ENCODE measurements at places on chromosomes 1 and 21.

- no peak for DNase-seq
Measured at GRCh38 chr1:209899948-209900347, 38.1 kb upstream of the SYT14 start.

- no peak for DNase-seq
Measured at GRCh38 chr1:212752252-212752933, 39.2 kb downstream of the NSL1 start.

DNA sequence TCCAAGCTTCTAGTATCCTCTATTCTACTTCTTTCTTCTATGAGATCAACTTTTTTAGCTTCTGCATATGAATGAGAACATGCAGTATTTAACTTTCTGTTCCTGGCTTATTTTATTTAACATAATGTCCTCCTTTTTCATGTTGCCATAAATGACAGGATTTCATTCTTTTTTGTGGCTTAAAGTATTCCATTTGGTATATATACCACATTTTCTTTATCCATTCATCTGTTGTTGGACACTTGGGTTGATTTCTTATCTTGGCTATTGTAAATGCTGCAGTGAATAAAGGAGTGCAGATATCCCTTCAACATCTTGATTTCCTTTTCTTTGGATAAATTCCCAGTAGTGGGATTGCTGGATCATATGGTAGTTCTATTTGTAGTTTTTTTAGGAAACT is 209.6 kb downstream of the GPR52 start:
- DNase-seq, result no peak

- DNase-seq, result no peak
Measured at GRCh38 chr1:207996636-207997035, 85.7 kb upstream of the CD34 start.

DNA sequence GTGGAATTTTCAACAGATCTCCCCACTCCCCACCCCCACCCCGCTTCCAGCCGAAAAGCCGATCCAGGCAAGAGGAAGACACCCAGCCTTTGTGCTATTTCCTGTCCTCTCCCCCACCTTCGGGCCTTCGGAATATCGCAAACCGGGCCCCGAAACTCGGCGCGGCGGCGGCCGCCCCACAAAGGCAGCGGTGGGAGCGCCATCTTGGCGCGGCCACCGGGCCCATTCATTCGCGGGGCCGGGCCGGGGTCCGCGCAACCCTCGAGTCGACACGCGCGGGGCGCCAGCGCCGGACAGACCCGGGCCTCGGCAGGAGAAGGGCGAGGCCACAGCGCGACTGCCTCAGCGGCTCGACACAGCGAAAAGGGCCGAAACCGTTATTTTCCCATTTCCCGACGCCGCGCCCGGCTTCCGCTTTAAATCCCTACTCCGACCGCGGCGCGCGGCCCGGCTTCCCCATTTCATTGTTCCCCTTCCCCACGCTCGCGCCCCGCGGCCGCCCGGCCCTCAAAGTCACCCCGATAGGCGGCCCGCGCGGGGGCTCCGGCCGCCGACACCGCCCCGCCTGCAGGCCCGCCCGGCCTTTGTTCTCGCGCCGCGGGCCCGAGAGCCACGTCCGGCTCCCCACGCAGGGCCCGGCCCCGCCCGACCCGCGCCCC is 911 bp downstream of the GNB1 start:
- DNase-seq, result peak; percentile 23

DNA sequence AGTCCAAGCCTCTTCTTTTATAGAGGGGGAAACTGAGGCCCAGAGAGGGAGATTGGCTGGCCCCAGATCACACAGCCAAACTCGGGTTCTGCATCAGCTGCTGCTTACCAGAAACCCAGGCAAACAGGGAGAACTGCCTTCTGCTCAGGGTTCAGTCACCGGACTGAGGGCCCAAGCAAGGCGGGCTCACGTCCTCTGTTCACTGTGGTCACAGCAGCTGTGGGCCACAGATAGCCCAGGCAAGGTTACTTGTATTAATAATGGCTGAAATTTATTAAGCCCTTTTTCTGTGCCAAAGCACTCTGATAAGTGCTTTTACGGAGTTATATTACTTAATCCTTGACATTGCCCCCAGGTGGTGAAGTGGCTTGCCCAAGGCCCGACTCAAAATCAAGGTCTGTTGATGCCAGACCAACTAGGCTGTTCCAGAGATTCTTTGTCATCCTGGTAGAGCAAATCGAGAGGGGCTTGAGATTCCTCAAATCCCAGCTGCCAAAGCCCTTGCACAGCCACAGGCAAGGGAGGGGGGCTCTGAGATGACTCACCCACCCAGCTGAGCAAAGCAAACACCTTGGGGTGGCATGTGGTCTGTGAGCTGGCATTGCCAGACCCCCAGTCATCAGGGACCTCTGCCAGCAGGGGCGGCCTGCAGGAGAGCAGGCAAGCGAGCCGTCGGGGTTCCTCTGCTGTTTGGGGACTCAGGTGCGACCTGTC is 36.5 kb downstream of the EPHB2 start:
- DNase-seq, result peak; percentile 85

DNA sequence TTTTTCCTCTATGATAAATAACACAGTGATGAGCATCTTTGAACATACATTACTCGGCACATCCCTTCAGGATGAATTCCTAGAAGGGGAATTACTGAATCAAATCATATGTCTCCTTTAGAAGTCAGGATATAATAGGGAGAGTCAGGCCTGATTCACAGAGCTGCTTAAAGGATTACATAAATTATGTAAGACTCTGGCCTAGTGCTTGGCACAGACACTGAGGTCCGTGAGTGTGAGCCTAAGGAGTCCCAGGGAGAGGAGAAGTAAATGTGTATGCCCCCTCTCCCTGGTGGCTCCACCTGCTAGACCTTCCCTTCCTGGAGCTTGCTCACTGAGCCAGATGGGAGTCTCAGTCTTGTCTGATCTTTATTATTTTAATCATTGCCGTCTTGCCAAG is 8.6 kb upstream of the FOXE3 start:
- DNase-seq, result peak; percentile 69

DNA sequence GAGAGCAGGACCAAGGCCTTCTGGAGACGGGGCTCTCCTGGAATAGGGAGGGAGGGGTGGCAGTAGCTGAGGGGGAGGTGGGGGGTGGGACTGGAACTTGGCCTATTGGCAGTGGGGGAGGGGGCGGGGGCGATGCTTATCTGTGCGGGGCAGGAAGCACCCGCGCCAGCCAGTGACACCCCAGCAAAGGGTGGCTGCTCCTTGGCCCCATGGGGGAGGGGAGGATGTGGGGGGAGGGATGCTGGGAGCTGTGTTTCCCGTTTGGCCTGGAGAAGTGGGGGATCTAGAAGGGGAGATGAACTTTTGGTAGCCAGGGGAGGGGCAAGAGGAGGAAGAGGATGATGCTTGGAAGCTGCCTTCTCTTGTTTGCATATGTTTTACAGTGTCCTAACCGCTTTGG is 11.0 kb downstream of the ZBTB7B start:
- DNase-seq, result no peak

- no peak for DNase-seq
Measured at GRCh38 chr1:52914463-52914862, 7.1 kb downstream of the ECHDC2 start.

- DNase-seq, result peak; percentile 71
Measured at GRCh38 chr1:208942394-208943130, 641.0 kb upstream of the CAMK1G start.

DNA sequence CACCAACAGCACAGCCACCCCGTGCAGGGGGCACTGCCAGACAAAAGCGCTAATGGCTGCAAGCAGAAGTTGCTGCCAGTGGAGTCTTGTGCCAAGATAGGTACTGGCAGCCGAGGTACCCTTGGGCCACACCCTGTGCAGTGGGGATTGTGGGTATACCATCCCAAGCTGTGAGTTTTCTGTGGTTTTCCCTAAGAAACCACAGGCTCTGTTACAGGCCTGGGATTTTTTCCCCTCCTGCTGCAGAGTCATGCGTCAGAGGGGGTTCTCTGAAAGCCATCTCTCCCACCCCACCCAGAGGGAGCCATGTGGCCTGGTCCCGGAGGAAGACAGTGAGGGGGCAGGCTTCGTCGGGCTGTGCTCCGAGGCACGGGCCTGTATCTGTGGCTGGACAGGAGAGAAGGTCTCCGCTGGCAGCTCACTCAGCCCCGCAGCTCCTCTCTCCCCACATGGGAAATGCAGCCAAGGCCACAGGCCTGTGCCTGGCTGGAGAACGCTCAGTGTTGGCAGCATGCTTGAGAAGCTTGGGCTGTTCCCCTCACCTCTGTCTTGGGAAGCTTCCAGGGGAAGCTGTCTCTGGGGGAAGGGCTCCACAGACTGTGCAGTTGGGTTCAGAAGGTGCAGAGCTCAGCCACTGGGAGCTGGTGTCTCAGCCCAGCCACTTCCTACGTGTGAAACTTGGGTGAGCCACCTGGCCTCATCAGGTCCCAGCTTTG is 42.5 kb downstream of the NEK2 start:
- peak; percentile 34 for DNase-seq

GRCh38 chr1:60343736-60344135 is 270.2 kb upstream of the C1orf87 start:
- DNase-seq, result no peak

DNA sequence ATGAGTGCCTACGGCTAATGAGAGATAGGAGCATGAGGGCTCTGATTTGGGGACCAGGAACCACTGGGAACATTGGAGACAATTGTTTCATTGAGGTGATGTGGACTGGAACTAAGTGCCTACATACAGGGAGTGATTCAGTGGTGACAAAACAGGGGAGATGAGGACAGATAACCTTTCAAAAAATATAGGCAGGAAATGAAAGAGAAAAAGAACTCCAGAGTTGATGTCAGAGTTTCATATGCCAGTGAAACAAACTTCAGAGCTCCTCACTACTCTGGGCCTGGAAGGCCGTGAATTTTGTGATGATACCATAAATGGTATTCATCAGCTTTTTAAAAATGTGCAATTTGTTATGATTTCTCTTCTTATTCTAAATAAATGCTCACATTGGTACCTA is 39.3 kb downstream of the FASLG start:
- peak; percentile 13 for DNase-seq

All from bronchial epithelial cell (primary cell).